ENCODE measurements at places on chromosomes 3 and 15.
A peak's percentile ranks its signal among the peaks of the same experiment; 100 is the strongest.

DNA sequence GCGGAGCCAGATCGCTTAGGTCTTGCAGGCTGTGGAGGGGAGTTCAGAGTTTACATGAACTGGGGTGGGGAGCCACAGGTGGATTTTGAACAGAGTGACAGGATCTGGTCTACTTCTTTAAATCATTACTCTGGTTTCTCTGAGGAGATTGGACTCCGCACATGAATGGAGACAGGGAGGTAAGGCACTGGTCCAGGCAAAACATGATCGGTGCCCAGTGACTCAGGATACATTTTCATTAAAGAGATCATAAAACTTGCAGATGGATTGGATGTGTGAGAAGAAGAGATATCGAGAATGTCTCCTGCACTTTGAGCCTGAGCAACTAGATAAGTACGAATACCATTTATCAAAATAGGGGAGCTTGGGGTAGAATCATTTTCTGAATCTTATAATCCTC, 61.8 kb upstream of the CMSS1 start:
- no peak for DNase-seq

- DNase-seq: no peak
These were observed 11.5 kb upstream of the TIMP4 start for GRCh38 chr3:12170207-12170606.

GRCh38 chr15:61411902-61412510, 182.9 kb upstream of the RORA start:
- no peak for DNase-seq

GRCh38 chr3:16337856-16338540, 73.0 kb downstream of the OXNAD1 start:
- peak; percentile 47 for DNase-seq

DNA sequence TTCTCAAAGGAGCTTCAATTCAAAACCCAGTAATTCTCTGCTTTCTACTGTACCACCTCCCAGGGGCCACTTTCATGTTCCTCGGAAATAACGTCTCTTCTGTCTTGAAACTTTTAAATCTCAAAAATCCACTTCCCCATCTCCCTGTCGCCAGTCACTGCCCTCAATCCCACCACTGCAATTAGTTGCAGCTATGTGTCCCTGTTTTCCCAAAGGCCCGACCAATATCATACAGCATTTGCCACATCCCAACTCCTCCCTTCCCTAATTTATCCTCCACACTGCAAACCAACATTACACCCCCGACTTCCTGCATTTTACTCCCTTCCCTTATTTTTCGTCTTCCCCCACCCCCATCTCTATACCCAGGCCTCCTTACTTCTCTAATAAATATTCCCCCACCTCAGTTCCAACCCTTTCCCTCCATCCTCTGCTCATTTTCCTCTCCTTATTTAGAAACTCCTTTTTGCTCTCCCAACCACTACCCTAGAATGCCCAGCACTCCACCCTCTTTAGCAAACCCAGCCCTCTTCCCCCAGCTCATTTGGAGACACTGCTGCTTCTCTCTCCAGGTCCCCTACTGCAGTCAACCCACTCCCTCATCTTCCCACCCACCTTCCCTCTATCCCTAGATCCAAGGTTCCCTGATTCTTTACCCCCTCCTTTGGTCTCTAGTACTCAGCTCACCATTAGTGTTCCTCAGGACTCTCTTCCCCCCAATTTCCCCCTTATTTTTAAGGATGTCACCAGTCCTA, 1.1 kb downstream of the NPTN start:
- no peak for DNase-seq

GRCh38 chr3:67557848-67558355, 96.5 kb downstream of the SUCLG2 start:
- no peak for DNase-seq

- no peak for DNase-seq
These were observed 226.9 kb downstream of the TPRG1 start for GRCh38 chr3:189398656-189399055.
